ENCODE measurements at places on chromosomes 12 and 14. TPM values are rescaled to one million over a fixed set of nuclear protein-coding genes. Genes with fewer than 3 reads are reported as not detected.

- DNase-seq, result peak; percentile 36
These were observed 95.2 kb upstream of the PCED1B start for GRCh38 chr12:46983959-46984841.

DNA sequence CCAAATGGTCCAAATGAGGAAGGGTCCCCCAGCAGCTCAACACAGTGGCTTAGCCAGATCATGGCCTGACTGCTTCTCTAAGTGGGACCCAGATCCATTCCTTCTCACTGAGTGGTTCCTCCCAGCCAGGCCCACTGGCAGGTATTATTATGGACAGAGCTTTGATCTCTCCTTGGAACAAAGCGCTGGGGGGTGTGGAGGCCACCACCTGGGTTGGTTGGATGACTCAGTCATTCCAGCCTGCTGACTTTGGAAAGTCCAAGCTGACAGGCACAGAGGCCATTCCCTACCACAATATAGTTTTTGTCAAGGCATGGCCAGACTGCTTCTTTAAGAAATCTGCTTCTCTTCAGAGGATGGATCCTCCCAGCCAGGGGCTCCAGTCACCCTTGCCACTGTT, 341.1 kb downstream of the BTG1 start:
- no peak for DNase-seq

The KIF21A gene
- 36.2 TPM for total RNA-seq

The STAB2 gene
- total RNA-seq, result not detected

Measured in gastrocnemius medialis (tissue), 4 donors.